ENCODE measurements at places on chromosomes 11 and 22. TPM values are rescaled to one million over a fixed set of nuclear protein-coding genes. Genes with fewer than 3 reads are reported as not detected.

Gene MUC2
- total RNA-seq: 0.21 TPM

Gene ATP6V1E1
- total RNA-seq: 134 TPM

Gene MYH9
- 168 TPM for total RNA-seq

Gene DEFB131B
- not detected for total RNA-seq

Gene HBB
- total RNA-seq: not detected

Gene ZNF280B
- total RNA-seq: 1.4 TPM

Gene BCO2
- total RNA-seq: 1.1 TPM

Gene CFAP300
- total RNA-seq: 5.4 TPM

Gene SHISAL1
- 3.4 TPM for total RNA-seq

Gene ENTHD1
- not detected for total RNA-seq

Gene RTN4RL2
- 99.6 TPM for total RNA-seq

Gene SLC6A5
- not detected for total RNA-seq

Gene ELFN2
- 6.8 TPM for total RNA-seq

Gene MN1
- 3.1 TPM for total RNA-seq

Gene OR8G1
- not detected for total RNA-seq

Gene KDM4D
- total RNA-seq: 0.51 TPM

All from A549 treated with Mapracorat at 1 μM for 4 hours (cell line).